ENCODE measurements at places on chromosomes 4 and X. TPM values are rescaled to one million over a fixed set of nuclear protein-coding genes. Genes with fewer than 3 reads are reported as not detected.

- DNase-seq = peak; percentile 19
These were observed 47.8 kb downstream of the ZCCHC13 start for GRCh38 chrX:74351760-74352159.

GRCh38 chrX:17736856-17737709 lies at the start of gene SCML1:
SCML1 (plus strand) TSS chrX:17737493; CDS start chrX:17744187, 6,694 bp downstream.
- peak; percentile 92 for DNase-seq

The CT55 gene
- total RNA-seq = not detected

DNA sequence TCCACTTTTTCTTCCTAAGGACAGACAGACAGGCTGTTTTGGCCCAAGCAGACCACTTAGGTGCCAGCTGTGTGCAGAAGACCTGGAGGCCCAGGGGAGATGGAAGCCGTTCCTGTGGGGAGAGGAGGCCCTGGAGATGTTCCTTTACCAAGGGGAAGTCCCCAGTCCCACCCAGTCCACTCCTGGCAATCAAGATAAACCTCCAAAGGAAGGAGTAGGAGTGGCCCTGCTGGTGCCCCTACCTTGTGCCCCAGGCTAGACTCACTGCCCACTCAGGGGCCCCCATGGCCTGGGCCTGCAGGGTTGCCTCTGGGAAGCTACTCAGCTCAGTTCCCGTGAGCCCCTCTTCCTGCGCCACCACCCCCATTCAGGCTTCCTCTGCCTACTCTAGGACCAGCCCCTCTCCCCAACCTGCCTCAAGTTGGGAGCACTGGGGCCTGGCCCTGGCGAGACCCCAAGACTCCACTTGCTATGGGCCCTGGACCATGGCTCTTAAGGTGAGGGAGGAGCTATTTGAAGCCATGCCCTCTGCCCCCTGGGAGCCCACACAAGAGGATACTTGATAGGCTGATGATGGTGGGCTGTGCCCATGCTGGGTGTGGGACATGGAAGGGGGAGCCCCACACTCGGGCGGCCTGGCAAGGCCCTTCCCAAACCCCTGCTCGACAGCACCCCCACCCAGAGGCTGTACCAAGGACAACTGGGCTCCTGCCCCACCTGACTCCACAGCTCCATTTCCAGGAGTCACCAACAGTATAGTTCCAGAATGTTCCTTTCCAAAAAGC lies 24.8 kb upstream of the RNF4 start:
- DNase-seq = no peak

DNA sequence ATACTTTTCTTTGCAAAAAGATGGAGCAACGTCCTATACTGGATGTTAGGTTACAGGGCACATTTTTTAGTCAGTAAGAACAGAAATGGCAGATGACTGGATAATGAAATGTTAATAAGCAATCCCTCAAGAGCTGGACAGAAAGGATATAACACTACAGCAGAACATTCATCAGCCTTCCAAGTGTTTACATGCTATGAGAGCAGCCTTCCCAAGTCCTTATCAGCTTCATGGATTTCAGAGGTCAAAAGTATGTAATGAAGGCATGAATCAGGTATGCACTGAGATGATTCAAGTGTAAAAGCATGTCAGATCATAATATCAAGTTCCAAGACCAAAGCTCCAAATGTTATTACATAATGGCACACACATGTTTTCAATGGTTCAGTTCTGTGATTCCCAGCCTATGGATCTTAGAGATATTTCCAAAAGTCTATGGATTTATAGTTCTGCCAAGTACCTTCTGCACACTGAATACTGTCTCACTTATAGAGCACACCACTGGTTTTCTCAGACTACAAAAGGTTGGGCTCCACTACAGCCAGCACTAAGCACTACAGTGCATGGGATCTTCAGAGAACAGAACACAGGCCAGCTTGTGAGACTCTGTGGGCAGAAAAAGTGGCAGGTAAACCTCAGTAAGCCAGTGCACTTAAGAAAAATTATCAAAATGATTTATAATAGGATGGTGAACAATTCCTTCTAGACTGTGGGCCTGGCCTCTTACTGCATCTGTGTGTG lies 49.2 kb downstream of the GPC4 start:
- no peak for DNase-seq

- DNase-seq = peak; percentile 0
These were observed 1844.4 kb upstream of the PCDH10 start for GRCh38 chr4:131304686-131305085.

The GRSF1 gene
- total RNA-seq = 55.7 TPM

- DNase-seq = no peak
These were observed 16.7 kb downstream of the HADH start for GRCh38 chr4:108006361-108006760.

GRCh38 chr4:61149278-61149677 lies 50.8 kb upstream of the ADGRL3 start:
- peak; percentile 68 for DNase-seq

- DNase-seq = no peak
These were observed 94.7 kb downstream of the LINC00632 start for GRCh38 chrX:140804292-140804691.

The LGI2 gene
- not detected for total RNA-seq

DNA sequence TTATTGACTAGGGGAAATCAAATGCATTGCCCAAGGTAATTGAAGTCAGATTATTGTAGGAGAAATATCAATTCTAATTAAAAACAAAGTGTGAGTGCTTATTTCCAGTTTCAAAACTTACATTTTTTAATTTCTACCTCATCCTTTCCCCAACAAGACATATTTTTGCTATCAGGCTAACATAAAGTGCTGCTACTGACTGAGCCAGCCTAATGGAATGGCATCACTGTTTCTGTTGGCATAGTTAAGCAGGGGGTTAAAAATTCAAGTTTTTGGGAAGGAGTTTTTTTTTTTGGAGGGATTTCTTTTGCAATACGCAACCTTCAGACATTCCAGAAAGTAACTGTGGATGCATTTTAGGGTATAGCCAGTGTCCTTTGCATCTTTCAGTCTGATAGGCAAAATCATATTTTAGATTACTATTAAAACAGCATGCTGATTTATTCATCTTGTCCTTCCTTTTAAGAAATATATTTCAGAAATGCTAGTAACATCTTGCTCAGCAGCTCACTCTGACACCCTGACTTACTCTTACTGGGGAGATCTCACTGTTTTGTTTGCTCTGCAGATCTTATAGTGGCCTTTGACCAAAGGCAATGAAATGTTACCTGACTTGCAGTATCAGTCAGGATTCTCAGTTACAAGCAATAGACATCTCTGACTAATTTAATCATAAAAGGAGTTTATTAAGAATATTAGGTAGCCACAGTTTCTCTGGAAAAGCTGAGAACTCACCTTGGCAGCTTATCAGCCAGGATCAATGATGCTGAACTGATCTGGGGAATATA lies 24.4 kb downstream of the GAB1 start:
- no peak for DNase-seq

- no peak for DNase-seq
These were observed 88.1 kb downstream of the NBDY start for GRCh38 chrX:56817179-56817578.
